Stimulated activated CD4-positive, alpha-beta T cell treated with anti-CD3 and anti-CD28 coated beads, Interleukin-2, amount 100 ng/mL, for 24 hours (primary cell): ENCODE measurements at places on chromosomes 11 and 22.

DNA sequence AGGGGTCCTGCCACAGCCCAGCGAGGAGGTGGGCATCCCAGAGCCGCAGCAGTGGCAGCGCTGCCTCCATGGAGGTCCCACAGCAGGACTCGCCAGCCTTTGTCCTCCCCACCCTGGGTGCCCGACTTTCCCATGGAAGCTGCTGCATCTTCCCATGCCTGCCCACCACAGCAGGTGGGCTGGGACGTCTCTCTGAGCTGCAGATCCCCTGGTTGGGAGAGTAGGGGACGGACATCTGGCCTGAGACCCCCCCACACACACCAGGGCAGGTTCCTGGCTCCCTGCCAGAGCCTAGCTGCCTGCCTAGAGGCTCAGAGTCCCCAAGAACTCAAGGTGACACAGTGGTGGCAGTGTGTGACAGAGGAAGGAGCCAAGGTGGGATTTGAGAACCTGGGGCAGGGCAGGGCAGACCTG is 21.5 kb upstream of the PRR5 start:
- DNase-seq: no peak

GRCh38 chr22:30305906-30306626 is 16.8 kb upstream of the CASTOR1 start:
- no peak for DNase-seq

DNA sequence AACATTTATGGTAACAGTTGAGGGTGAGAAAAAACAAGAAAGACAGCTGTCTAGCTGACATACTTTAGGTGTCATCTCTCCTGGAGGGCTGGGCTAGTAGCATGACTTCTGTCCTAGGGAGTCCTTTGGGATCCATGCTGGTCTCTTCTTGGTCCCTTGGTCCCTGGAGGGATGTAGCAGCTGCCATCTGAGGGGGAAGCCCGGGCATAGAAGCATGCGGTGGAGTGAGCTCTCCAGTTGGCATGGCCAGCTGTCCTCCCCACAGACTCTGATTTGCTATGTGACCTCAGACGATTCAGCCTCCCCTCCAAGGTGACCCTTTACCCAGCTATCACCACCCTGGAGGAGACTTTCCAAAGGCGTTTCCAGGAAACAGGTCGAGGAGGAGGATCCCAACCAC is 28.7 kb downstream of the POU2F3 start:
- DNase-seq: no peak

GRCh38 chr11:19868871-19869270 is 156.2 kb downstream of the NAV2 start:
- DNase-seq: no peak

GRCh38 chr11:1879941-1880720 is 11.6 kb downstream of the PRR33 start:
- DNase-seq: no peak

- DNase-seq: peak; percentile 5
Measured at GRCh38 chr11:2769409-2770095, 69.8 kb upstream of the KCNQ1OT1 start.

DNA sequence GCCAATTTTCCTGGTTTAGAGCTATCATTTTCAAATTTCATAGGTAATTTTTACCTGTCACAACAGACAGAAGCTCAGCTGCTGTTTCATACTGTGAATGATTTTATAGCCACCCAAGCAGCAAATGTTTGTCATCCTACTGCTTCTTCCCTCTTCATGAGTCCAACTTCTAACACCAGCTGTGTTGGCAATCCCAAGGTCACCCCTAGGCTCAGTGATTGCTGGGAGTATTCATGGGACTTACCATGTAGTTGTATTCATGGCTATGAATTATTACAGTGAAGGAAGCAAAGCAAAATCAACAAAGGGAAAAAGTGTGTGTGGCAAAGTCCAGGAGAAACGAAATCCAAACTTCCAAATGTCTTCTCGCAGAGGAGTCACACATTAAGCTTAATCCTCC is 28.5 kb downstream of the CUL5 start:
- DNase-seq: no peak

DNA sequence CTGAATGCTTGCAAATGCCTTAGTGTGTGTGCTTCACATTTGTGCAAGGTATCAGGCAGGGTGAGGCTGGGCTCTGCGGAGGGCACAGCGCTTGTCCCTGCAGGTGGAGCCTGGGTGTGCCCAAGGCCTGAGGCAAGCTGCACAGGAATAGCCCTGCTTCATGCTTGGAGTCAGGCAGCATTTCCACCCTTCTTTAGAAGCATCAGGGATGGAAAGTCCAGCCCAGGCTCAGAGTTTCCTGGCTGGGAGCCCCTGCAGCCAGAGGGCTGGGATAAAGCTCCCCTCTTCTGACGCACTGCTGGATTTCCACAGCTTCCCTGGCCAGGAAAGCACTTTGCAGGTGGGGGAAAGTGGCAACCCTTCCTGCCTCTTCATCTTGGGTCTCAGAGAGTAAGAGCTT is 63.4 kb downstream of the GALNT18 start:
- DNase-seq: no peak

GRCh38 chr11:64571410-64572091 is 19.5 kb upstream of the SLC22A12 start:
- no peak for DNase-seq

GRCh38 chr22:38755911-38756532 is at the start of gene SUN2:
Gene SUN2 (minus strand): TSS chr22:38755998. CDS start chr22:38752628, 3,370 bp downstream.
- peak; percentile 94 for DNase-seq

GRCh38 chr11:39365809-39366436 is 2093.5 kb downstream of the LRRC4C start:
- DNase-seq: no peak

DNA sequence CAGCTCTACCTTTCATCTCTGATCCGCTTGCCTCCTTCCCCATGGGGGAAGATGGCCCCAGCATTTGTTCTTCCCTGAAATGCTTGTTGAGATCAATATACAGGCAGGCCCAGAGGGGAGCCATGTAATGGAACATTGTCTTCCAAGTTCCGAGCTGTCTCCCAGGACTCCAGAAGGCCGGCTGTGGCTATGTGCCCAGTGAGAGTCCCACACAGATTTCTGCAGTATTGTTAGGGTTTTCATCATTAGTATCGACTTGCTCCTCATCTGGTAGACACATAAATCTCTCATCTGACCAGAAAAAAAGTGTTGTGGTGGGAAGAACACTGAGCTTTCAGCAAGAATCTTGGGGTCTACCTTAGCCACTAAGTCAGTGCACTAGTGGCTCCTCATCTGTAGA is 163.4 kb downstream of the TRIM29 start:
- no peak for DNase-seq

GRCh38 chr22:40898850-40899357 is 37.0 kb upstream of the DNAJB7 start:
- DNase-seq: peak; percentile 23

DNA sequence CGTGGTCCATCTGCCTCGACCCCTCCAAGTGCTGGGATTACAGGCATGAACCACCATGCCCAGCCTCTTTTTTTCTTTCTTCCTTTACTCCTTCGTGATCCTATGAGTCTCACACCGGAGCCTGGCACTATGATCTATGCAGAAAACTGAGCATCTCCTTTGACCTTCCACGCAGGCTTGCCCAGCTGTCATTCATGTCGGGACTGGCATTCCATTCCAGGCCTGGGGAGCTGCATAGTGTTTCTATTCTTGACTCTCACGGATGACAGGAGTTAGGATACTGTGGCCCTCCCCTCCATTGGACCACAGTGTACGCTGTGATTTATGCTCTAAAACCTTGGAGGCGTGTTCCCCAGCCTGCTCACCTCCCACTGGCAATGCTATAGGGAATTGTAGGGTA is 611.8 kb downstream of the BRD1 start:
- DNase-seq: no peak

- DNase-seq: no peak
Measured at GRCh38 chr11:35689081-35689996, 26.8 kb downstream of the TRIM44 start.

- DNase-seq: no peak
Measured at GRCh38 chr11:33827206-33827605, 52.9 kb upstream of the FBXO3 start.

DNA sequence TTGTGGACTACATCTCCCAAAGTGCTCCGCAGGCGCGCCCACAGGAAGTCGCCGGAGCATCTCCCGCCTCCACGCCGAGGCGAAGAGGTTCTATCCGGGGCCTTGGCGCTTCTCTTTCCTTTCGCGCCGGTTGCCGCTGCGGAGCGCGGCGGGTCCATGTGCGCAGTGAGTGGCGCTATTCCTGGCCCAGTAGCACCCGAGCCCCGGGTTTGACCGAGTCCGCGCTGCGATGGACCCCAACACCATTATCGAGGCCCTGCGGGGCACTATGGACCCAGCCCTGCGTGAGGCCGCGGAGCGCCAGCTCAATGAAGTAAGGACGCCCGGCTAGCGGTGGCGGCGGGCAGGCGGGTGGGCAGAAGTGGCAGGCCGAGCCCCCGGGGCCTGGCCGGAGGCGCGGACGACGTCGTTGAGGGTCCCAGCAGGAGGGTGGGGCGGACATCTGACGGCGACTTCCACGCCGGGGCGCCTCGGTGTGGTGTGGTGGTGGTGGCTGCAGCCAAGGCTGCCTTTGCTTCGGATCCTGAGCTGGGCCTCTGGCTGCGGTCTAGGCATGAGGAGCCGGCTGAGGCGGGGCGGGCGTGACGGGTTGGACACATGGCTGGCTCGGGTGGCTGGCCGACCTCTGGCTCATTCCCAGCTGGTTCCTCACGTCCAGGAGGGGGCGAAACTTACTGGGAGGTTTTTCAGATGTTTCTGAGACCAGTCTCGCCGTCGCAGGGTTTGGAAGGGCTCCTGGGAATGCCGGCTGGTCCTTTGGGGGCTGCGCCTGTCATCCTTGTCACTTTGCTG is at the start of gene IPO7:
Gene IPO7, plus strand, starts transcription at position 118 of the 792 bp plus-strand sequence. Its CDS starts 112 bp downstream, at position 230.
- DNase-seq: peak; percentile 91

- DNase-seq: no peak
Measured at GRCh38 chr11:95076981-95077380, 10.3 kb downstream of the SRSF8 start.

- no peak for DNase-seq
Measured at GRCh38 chr11:59610289-59610688, 5.3 kb downstream of the OSBP start.

- DNase-seq: no peak
Measured at GRCh38 chr11:60367009-60367408, 11.3 kb upstream of the MS4A7 start.

DNA sequence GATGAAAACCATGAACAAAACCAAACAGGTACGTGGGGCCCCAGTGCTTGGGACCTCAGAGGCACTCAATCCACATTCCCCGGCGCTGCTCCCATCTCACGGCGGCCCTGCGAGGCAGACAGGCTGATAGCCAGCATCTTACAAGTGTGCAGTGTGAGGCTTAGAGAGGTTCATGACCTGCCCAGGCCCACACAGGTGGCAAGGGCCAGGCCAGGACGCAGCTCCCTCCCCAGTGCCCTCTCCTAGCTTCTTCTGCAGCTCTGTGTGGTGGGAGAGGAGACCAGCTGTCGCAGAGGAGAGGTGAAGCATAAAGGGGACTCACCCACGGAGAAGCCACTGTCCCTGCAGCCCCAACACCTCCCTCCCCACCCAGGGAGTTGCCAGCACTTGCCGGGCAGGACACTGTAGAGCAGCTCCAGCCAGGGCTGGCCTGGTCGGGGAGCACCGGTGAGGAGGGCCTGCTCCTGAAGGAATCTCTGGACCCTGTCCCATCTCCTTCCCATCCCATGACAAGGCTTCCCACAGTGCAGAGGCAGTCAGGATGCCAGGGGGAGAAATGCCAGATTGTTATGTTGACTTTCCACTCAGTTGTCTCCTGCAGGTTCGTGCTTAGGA is 92.4 kb upstream of the TMEM45B start:
- no peak for DNase-seq

DNA sequence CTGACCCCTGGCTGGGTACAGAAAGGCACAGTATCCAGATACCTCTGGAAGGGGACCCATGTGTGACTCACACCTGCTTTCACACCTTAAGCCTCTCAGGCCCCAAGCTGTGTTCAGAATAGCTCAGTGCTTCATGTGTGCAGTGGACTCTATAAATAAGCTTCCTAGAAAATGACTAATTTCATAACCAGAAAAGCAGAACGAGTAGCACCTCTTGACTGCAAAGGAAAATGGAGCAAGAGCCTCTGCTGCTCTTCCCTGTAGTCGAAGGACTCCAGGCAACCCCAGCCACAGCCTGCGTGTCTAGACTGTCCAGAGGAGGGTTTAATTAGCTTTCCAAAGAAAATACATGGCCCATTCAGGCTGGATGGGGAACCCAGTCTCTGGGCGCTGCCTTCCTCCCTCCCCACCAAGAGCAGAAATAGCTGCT is 23.1 kb downstream of the PTPN5 start:
- no peak for DNase-seq

DNA sequence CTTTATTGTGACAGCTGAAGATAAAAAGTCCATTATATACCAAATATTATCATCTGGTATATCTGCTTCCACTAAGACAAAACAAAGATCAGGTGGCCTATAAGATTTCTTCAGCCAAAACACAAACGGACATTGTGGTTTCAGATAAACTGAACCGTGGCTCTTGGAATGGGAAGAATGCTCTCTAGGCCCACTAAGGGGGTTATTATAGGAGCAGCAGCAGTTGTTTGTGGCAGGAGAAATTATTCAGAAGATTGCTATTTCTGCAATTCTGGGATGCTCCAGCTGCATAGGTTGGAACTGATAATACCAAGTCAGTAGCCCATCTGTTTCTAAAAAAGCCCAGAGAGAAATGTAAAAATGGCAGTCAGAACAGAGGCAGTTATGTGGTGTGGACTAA is 145.3 kb downstream of the NCAM1 start:
- no peak for DNase-seq

DNA sequence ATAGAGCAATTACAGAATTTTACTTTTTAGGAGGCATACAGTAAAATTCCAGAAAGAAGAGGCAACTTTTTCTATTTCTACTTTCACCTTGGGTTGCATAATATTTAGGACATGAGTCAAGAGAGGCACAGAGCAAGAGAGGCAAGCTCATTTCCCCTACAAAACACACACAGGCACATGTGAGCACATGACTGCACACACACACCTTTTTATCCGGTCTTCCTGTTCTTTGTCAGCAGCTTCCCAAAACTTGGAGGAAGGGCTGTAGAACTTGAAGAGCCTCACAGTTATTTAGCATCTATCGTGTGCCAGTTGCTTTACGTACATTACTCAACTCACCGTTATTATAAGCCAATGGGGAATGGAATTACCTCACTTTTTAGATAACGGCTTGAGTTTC is 37.8 kb upstream of the CCDC179 start:
- DNase-seq: no peak

- DNase-seq: no peak
Measured at GRCh38 chr11:19978668-19979518, 181.4 kb downstream of the DBX1 start.

GRCh38 chr11:79834015-79834414 is 393.2 kb upstream of the TENM4 start:
- DNase-seq: no peak

- no peak for DNase-seq
Measured at GRCh38 chr11:93861808-93862207, 11.4 kb upstream of the VSTM5 start.
